ENCODE measurements at places on chromosomes 5 and 9. TPM values are rescaled to one million over a fixed set of nuclear protein-coding genes. Genes with fewer than 3 reads are reported as not detected.

DNA sequence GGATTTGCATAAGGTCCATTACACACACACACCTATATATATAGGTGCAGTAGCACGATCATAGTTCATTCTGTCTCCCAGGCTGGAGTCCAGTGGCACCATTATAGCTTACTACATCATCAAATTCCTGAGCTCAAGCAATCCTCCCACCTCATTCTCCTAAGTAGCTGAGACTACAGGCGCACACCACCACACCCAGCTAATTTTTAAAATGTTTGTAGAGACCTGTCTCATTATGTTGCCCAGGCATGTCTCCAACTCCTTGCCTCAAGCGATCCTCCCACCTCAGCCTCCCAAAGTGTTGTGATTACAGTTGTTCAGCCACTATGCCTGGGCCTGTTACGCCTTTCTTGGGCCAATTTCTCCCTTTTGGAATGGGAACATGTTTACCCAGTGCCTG lies 39.7 kb downstream of the DNAJB5 start:
- no peaks in the 10 kb centered on the region for H3K27me3 ChIP-seq
- H3K4me1 ChIP-seq = peaks cover 9% of the 10 kb centered on the region
- no peaks in the 10 kb centered on the region for H3K36me3 ChIP-seq
- H3K27ac ChIP-seq = no peak overlapping the region
- no peak overlapping the region for H3K4me3 ChIP-seq
- no peak for DNase-seq

- H3K4me1 ChIP-seq = no peaks in the 10 kb centered on the region
- H3K36me3 ChIP-seq = no peaks in the 10 kb centered on the region
- no peak overlapping the region for H3K27ac ChIP-seq
- no peak for DNase-seq
- no peak overlapping the region for H3K4me3 ChIP-seq
These were observed 166.2 kb upstream of the ACO1 start for GRCh38 chr9:32218100-32218767.

FOXD1 gene
- total RNA-seq = 50.0 TPM

- no peak overlapping the region for H3K27ac ChIP-seq
These were observed 12.1 kb upstream of the IQGAP2 start for GRCh38 chr5:76391014-76391413.

TRIM36 gene
- 0.13 TPM for total RNA-seq

DNA sequence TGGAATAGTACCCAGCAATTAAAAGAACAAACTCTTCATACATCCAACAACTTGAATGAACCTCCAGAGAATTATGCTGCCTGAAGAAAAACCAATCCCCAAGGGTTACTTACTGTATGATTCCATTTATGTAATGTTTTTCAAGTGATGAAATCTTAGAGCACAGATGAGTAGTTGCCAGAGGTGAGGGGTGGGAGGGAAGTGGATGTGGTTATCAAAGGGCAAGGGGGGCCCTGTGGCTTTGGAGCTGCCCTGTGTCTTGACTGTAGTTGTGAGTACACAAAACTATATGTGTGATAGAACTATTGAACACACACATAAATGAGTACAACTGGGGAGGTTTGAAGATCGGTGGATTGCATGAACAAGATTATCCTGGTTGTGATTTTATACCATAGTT lies 115.8 kb upstream of the SLC25A48 start:
- no peak for DNase-seq
- H3K27me3 ChIP-seq = peaks cover 14% of the 10 kb centered on the region
- H3K36me3 ChIP-seq = no peaks in the 10 kb centered on the region
- no peaks in the 10 kb centered on the region for H3K4me1 ChIP-seq
- no peak overlapping the region for H3K4me3 ChIP-seq

DNA sequence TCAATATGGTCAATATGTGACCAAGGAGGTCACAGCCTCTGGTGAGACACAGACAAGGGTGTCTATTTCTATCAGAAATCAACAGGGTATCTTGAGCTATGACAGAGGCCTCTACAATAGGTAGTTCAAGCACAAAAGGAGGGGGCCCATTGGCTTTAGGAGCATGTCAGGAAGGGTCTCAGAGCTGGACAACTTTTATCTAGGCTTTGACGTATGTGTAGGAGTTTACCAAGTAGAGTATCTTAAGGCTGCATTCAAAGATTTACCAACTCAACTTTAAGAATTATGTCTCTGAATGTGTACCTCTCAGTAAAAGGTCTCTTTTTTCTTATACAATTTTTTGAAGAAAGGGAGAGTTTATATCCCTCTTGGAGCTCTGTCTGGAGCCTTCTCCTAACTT lies 297.2 kb downstream of the NSG2 start:
- H3K4me1 ChIP-seq = no peaks in the 10 kb centered on the region
- peaks cover 16% of the 10 kb centered on the region for H3K27me3 ChIP-seq
- H3K36me3 ChIP-seq = no peaks in the 10 kb centered on the region
- no peak overlapping the region for H3K4me3 ChIP-seq
- H3K27ac ChIP-seq = no peak overlapping the region
- DNase-seq = no peak

DMRT3 gene
- total RNA-seq = not detected

DNA sequence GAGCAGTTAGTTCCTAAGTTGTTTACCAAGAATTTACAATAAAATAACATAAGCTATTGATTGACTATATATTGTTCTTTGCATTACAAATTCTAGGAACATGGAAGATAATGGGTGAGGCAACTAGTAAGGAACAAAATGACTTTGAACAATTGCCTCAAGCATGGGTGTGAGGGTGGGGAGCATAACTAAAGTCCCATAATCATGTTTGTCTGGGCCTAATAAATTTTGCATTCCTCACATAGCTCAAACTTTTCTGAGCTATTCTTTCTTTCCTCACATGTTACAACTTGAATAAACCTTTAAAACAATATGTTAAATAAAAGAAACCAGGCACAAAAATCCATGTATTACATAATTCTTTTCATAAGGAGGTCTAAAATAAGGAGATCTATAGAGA lies 1066.1 kb downstream of the NR2F1-AS1 start:
- no peaks in the 10 kb centered on the region for H3K36me3 ChIP-seq
- DNase-seq = no peak
- no peak overlapping the region for H3K27ac ChIP-seq
- H3K27me3 ChIP-seq = no peaks in the 10 kb centered on the region

RPL7A gene
- total RNA-seq = 1,382 TPM

FBN2 gene
- total RNA-seq = 70.8 TPM

DNA sequence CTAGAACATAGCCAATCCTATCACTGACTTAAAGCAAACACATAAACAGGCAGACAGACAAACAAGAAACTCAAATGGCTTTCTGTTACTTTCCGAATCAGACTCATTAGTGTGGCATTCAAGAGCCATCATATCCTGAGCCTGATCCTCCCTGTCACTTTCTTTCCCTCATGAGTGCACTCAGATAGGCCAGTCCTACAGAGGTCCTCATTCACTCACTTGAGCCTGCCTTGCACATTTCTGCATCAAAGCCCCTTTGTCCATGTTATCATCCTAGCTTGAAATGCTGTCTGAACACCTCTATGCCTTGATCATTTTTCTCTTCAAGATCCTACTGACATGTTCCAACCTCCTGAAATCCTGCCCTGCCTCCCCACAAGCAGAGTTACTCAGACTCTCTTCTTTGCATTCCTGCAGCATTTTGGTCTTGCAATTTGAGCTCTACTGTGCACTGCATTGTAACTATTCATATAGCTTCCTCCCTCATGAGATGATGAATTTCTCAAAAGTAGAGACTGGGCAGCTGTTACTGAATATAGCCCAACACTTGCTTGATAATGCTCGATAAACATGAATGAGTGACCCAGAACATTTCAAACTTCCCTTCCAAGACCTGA lies 126.9 kb downstream of the PALM2AKAP2 start:
- H3K27ac ChIP-seq = no peak overlapping the region
- peaks cover 45% of the 10 kb centered on the region for H3K4me1 ChIP-seq
- no peaks in the 10 kb centered on the region for H3K36me3 ChIP-seq
- DNase-seq = peak; percentile 63
- H3K27me3 ChIP-seq = no peaks in the 10 kb centered on the region
- H3K4me3 ChIP-seq = no peak overlapping the region

DNA sequence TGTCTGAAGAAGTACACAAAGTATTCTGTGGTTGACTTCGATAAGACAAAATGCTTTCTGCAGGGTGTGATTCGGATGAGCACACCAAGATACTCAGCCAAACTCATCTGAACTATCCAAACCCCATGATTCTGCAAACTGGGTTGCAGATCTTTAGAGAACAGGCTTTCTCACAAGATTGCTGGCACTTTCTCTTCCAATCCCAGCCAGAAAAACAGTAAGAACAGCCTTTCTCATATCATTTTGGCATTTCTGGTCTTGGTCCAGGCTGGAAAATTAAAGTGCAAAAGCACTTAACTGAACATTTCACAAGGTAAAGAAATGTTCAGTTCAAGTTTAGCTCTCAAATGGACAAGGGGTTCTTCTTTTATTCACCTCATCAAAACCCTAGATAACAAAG lies 269.1 kb downstream of the NR2F1-AS1 start:
- H3K27ac ChIP-seq = no peak overlapping the region
- H3K36me3 ChIP-seq = no peaks in the 10 kb centered on the region
- no peak overlapping the region for H3K4me3 ChIP-seq
- no peaks in the 10 kb centered on the region for H3K27me3 ChIP-seq

WNT8A gene
- total RNA-seq = not detected

- H3K4me3 ChIP-seq = no peak overlapping the region
- no peaks in the 10 kb centered on the region for H3K36me3 ChIP-seq
- peak; percentile 52 for DNase-seq
- peaks cover 45% of the 10 kb centered on the region for H3K4me1 ChIP-seq
- H3K27me3 ChIP-seq = no peaks in the 10 kb centered on the region
These were observed 34.2 kb downstream of the ABLIM3 start for GRCh38 chr5:149175346-149176105.

BASP1 gene
- 121 TPM for total RNA-seq

ZNF474 gene
- 0.43 TPM for total RNA-seq

GRCh38 chr5:181166812-181167733 lies 19.7 kb downstream of the OR2V2 start:
- no peaks in the 10 kb centered on the region for H3K36me3 ChIP-seq
- H3K4me1 ChIP-seq = no peaks in the 10 kb centered on the region
- no peak overlapping the region for H3K27ac ChIP-seq
- H3K27me3 ChIP-seq = 0 out of 2 replicates have a peak, but pooled peaks cover 16% of the 10 kb centered on the region
- no peak overlapping the region for H3K4me3 ChIP-seq

DNA sequence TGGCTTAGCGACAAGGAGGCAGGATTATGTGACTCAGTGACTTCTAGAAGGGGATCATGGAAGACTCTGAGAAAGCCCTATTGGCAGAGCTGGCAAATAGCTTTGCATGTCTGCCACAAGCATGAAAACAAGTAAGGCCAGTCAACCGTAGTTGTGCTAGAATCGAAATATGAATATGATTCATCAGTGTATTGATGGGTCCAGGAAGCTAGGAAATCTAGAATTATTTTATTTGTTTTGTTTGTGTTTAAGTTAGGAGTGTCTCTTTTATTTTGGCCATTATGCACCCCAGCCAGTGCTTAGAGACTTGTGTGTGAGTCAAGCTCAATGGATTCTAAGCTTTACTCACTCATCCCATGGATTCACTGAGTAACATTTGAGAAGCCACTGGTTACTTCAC lies 3.8 kb upstream of the ITGA2 start:
- H3K36me3 ChIP-seq = no peaks in the 10 kb centered on the region
- DNase-seq = peak; percentile 80
- no peak overlapping the region for H3K4me3 ChIP-seq
- H3K27me3 ChIP-seq = no peaks in the 10 kb centered on the region

DNA sequence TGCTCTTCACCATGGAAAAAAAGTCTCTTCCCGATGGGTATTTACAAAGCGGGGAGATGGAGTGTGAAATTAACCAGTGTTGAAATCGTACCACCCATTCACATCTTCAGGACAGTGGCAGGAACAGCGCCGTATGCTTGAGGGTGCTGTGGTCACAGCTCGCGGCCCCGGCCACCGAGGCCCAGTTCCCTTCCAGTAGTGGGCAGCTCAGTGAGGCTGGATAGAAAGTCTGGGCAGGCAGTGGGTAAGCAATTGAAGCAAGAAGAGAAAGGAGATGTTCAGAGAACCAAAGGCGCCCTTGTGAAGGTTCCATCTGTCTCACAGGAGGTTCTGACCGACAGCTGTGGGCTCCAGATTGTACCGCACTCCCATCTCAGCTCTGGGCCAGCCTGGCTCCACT lies 59.1 kb downstream of the SECISBP2 start:
- H3K4me3 ChIP-seq = no peak overlapping the region
- no peak for DNase-seq
- H3K27me3 ChIP-seq = no peaks in the 10 kb centered on the region
- H3K4me1 ChIP-seq = no peaks in the 10 kb centered on the region
- H3K27ac ChIP-seq = no peak overlapping the region
- H3K36me3 ChIP-seq = no peaks in the 10 kb centered on the region

DNA sequence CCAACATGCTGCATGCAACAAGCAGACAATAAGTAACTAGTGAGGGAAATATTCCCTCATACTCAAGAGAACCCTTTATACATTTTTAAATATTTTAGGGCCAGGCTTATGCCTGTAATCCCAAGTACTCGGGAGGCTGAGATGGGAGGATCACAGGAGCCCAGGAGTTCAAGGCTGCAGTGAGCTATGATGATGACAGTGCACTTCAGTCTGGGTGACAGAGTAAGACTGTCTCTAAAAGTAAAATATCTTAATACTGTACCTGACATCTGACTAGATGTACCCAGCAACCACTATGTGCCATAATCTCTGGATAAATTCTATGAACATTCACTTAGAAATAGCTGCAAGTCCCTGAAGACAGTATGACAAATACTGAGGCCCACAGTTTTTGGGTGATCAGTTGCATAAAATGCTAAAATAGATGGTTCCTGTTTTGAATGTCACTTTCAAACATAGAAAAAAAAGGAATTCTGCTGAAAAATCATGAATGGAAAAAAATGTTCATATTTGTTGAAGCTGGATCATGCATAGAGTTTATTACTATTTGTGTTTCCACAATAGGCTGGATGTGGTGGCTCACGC lies 2.0 kb upstream of the C5orf15 start:
- no peak for DNase-seq
- H3K36me3 ChIP-seq = peaks cover 43% of the 10 kb centered on the region
- H3K27me3 ChIP-seq = no peaks in the 10 kb centered on the region
- H3K4me1 ChIP-seq = peaks cover 21% of the 10 kb centered on the region

ACTBL2 gene
- 0.11 TPM for total RNA-seq

DNA sequence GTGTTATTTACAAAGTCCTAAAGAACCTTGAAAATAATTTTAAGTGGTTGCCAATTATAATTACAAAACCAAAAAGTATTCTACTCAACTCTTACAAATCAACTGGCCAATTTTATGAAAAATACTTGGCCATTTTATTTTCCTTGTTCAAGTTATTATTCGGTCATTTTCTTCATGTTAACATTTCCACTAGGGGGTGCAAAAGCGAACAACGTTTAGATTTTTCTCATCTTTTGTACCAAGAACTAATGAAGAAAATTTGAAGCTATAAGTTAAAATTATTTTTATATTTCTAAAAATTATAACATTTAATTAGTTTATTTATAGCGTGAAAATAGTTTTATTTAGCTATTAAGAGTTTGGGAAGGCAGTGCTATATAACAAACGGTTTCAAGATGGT lies 1453.3 kb downstream of the MAT2B start:
- H3K4me1 ChIP-seq = no peaks in the 10 kb centered on the region
- no peak overlapping the region for H3K4me3 ChIP-seq
- H3K36me3 ChIP-seq = no peaks in the 10 kb centered on the region

PRR16 gene
- total RNA-seq = 33.0 TPM

GRCh38 chr5:73625944-73626811 lies at the start of gene ARHGEF28:
Gene ARHGEF28 (plus strand): TSS chr5:73626196. CDS start chr5:73684852, 58,656 bp downstream.
- DNase-seq = peak; percentile 82
- H3K4me1 ChIP-seq = 0 out of 2 replicates have a peak, but pooled peaks cover 10% of the 10 kb centered on the region
- no peaks in the 10 kb centered on the region for H3K36me3 ChIP-seq
- H3K27ac ChIP-seq = peak within 1 kb of the TSS; percentile 26
- no peaks in the 10 kb centered on the region for H3K27me3 ChIP-seq

RETREG1 gene
- total RNA-seq = 0.22 TPM

PCDHGC4 gene
- 0.54 TPM for total RNA-seq
